Globus pallidus (tissue), 1 donor: ENCODE measurements at places on chromosomes 16 and 17.

GRCh38 chr17:40176754-40177110 lies 538 bp upstream of the RAPGEFL1 start:
- no peak for DNase-seq

GRCh38 chr16:7517496-7517895 lies 184.9 kb downstream of the RBFOX1 start:
- DNase-seq: no peak

DNA sequence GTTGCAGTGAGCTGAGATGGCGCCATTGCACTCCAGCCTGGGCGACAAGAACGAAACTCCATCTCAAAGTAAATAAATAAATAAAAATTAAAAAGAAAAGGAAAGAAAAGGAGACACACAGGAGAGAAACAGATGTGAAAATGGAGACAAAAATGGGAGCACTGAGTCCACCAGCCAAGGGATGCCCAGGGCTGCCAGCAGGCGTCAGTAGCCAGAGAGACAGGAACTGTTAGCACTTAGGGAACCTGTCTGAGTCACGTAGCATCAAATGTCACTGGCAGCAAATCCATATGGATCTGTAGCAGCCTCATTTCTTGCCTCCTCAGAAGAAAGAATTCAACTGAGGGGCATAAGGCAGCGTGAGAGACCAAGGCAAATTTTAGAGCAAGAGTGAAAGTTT lies 79.7 kb downstream of the CYLD start:
- no peak for DNase-seq

GRCh38 chr17:50187394-50187725 lies 14.1 kb downstream of the COL1A1 start:
- DNase-seq: no peak

- DNase-seq: no peak
Observed at GRCh38 chr17:39236450-39236927, 10.7 kb upstream of the STAC2 start.

DNA sequence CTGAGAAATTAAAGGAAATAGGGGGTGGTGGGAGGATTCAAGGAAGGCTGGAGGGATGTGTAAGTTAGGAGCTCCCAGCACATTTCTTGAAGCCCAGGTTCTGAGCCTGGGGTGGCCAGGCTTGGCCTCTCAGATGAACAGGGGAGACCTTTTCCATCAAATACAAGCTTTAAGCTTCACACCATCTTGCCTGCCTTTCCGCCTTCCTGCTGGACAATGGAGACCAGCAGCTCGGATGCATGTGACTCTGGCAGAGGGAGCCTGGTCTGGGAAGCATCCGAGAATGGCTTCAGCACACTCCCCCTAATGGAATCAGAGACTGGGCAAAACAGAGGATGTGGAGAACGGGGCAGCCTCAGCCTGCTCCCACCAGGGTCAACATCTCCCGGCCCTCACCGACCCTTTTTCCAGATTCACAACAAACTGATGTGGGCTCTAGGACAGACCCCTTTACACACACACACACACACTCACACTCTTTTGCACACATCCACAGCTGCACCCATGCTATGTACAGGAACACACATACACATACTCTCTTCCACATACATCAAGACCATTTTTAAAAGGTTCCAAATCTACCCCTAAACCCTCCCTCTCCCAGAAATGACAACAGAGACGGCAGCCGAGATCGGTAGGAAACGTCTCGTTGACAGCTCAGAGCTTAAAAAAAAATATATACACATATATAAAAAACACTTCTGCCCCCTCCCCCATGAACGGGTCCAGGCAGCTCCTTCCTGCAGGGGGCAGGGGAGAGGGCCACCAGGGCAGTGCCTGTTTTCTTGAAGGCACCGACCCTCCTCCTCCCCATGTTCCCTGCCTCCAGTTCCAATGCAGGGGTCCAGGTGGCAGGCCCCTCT lies 6.5 kb upstream of the ATXN7L3 start:
- no peak for DNase-seq

DNA sequence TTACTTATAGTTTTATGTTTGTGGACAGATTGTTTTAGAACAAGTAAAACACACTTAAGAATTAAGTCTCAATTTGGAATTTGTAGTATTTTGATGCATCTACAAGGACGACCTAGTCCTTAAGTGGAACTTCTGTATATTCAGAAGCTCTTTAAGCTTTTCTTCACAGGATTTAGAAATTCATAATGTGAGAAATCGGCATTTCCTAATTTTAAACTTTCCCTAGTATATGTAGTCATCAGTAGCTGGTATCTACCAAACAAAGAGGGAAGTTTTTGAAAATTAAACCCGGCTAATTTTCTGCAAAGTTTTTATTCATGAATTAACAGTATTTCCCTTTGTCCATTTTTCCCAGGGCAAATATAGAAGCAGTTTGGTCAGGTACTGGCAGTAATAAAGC lies 203.6 kb downstream of the CDRT15L2 start:
- DNase-seq: no peak

DNA sequence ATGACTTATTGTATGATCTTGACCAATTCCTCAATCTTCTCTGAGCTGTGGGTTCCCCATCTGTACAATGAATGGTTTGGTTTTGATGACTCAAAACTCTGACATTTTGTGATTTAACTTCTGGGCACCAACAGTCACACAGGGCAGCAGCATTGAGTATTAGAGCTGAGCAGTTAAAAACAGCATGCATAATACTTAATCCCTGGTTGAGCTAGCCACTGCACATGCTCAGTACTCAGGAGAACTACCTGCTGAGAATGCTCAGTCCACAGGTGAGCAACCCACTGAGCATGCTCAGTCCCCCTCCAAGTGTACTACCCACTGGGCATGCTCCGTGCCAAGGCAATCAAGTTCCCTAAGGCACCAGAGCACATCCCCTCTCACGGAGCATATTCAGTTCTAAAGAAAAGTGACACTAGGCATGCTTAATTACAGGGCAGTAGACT lies 68.7 kb downstream of the AIPL1 start:
- DNase-seq: no peak

DNA sequence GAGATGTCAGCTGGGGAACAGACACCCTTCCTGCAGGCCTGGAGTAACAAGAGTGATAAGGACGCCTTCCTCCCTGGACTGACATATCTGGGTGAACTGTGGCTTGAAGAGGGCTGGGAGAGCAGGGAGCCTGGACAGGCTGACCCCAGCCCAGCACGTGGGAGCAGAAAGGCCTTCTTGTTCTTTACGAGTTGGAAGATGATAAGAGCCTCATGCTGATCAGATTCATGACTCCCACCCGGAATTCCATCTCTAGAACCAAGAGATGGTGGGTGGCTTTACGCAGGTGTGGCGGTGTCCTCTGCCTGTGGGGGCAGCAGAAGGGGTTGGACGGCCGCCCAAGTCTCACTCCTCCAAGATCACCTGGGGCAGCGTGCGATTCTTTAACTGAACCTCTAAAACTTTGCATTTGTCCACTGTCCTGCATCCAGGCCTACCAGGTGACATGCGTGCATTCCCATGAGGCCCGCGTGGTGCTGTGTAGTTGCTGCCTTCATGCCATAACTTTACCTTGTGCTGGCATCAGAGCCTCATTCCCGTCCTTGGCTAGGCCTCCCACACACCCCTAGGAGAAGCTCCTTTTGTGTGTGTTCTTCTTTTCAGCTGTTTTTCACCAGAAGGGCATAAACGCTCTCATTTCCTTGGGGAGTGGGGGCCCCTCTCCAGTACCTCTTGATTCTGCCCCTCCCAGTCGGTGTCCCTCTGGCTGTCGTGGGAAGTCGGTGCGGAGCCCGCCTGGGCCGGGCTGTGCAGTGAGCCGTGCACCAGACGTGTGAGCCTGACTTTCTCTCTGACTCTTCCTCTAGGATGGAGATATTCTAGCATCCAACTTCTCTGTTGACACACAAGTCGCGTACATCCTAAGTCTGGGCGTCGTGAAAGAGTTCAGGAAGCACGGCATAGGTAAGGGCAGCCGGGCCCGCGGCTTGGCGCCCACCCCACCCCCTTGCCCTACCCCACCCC lies 13.3 kb downstream of the C16orf90 start:
- DNase-seq: no peak

DNA sequence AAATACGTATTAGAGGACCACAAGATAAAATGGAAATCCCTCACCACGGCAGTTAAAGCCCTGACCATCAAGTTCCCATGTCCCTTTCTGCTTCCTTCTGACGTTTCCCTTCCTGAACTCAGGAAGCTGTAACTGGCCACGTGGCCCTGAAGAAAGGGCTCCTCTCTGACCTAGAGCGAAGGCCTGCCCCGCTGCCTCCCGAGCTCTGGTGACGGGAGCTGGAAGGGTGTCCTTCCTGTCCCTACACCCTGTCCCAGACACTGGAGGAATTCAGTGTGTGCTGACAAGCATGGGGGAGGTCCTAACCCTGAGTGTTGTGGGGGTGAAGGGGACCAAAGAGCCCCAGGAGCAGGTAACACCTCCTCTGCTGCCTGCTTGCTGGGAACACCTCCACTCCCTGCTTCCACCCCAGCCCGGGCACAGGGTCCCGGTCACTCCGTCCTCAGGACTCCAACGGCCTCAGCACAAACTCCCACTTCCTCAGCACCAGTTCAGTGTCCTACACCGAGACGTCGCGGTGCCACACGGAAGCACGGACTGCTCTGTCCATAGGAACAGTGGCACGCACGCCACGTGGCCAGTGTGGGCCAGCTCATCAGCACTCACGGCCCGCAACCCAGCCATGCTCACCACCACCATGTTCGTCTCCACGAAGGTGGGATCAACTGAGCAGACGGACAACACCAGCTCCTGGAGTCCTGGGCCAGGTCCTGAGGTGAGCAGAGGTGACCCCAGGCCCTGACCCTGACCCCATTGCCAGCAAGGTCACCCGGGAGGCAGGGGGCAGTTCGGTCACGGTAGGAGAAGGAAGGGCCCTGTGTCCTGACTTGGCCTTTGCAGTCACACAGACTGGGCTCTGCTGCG lies 16.9 kb downstream of the TMEM235 start:
- no peak for DNase-seq

DNA sequence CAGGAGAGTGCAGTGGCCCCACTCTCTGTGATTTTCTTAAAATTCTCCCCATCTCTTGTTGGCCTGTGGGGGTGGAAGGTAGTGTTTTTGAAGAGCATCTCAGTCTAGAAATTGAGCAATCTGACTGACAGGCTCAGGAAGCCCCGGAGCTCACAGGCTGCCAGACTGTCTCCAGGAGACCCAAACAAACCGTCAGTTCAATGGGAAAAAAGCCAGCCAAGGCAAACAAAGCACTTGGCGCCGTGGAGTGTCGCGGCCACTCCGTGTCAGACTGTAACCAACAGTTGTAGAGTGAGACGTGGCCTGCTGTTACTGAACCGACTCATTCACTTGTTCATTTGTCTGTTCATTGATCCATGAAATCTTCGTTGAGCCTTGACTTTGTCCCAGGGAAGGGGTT lies 33.7 kb downstream of the RGS9 start:
- no peak for DNase-seq

- no peak for DNase-seq
Observed at GRCh38 chr17:47299239-47299910, 24.4 kb upstream of the EFCAB13 start.

- DNase-seq: no peak
Observed at GRCh38 chr16:57773655-57774295, 28.5 kb downstream of the KIFC3 start.

- DNase-seq: no peak
Observed at GRCh38 chr17:76398523-76399174, 14.2 kb downstream of the SPHK1 start.

DNA sequence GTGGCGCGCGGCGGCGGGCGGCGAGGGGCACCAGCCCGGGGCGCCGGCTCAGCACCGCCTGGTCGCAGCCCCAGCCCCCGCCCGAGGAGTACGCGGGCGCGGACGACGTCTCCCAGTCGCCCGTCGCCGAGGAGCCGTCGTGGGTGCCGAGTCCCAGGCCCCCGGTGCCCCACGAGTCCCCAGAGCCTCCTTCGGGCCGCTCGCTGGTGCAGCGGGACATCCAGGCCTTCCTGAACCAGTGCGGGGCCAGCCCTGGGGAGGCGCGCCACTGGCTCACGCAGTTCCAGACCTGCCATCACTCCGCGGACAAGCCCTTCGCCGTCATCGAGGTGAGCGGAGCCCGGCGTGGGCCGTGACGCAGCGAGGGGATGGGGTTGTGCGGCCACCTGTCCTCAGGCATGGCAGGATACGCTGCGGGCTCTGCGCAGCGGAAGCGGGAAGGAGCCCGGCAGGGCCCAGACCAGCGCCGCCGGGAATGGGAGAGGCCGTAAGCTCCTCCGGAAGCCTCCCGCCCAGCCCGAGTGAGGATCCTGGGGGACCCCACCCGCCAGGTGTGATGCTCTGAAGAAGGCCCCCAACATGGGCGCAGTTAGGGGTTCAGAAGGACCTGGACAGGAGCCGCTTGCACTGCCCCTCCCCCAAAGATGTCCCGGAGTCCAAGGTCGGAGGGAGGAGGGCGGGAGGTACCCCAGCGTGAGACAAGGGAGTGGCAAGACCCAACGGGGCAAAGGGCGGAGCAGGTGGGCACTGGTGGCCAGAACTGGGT lies 522 bp downstream of the NAGS start:
- DNase-seq: no peak

DNA sequence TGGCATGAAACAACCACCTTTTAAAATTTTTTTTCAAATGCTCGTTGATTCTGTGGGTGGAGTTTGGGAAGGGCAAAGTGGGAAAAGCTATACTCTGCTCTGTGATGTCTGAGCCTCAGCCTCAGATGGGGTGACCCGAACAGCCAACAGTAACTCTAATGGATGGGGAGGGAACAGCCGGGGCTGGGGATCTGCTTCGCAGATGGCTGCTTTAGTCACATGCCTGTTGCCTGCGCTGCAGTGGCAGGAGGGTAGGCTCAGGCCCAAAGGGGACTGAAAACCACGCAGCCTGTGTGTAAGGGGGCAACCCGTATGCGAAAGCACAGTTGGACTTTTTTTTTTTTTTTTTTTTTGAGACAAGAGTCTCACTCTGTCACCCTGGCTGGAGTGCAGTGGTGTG lies 14.9 kb upstream of the MAPK3 start:
- peak; percentile 29 for DNase-seq

- no peak for DNase-seq
Observed at GRCh38 chr16:59394526-59394925, 660.4 kb upstream of the GOT2 start.

DNA sequence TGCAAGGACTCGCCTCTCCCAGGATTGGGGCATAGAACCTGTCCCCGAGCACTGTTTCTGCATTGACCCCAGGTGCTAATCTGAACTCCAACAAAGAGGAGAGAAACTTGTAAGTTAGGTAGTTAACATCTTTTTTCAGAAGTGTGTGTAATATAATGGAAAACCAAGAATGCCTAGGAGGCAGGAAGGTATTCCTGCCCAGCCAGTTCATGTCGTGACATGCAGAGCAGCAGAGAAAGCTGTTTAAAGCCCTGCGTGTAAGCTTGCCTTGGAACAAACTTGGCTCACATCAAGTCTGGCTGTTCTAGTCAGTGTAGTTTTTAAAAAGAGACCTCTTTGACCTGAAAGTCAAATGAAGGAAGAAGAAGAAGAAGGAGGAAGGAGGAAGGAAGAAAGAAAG lies 2.1 kb upstream of the GNA13 start:
- no peak for DNase-seq

- DNase-seq: no peak
Observed at GRCh38 chr16:31215287-31216162, 1.4 kb downstream of the PYDC1 start.
